ENCODE measurements at places on chromosomes 6 and 20.

DNA sequence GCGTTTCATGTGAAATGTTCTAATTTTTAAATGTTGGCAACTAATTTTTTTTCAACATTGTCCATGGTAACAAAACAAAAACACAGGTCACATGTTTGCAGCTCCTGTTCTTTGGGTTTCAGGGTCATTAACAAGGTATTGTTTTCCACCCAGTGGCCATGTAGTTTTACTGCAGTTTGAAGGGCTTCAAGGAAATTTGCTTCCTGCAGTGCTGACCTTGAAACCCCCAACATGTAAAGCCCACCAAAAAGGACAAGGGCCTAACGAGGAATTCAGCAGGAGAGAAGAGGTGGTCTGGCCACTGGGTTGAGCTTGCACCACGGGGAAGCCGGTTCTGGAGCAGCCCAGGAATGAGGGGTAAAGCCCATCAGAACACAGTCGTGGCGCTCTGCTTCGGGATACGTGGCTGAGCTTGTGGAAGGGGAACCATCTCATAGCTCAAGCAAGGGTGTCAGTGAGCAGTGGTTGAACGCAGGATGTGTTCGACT lies 13.9 kb upstream of the KLHL31 start:
- ATAC-seq = no peak

DNA sequence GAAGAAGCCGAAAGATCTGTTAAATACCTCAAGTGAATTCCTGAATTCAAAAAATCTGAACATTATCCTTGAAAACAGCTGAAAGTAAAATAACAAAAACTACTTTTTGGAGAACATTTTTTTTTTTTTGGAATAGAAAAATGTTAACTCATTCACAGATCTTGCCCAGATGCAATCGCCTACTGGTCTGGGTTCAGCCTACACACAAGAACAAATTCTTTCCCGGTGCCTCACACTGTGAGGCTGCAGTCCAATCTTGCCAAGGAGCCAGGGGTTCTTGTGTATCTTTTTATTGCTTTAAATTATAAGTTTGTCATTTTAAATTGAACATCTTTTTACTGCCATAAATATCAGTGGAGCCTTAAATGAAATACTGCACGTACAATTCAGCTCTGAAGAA lies 41.2 kb upstream of the TMEM200A start:
- no peak for ATAC-seq

DNA sequence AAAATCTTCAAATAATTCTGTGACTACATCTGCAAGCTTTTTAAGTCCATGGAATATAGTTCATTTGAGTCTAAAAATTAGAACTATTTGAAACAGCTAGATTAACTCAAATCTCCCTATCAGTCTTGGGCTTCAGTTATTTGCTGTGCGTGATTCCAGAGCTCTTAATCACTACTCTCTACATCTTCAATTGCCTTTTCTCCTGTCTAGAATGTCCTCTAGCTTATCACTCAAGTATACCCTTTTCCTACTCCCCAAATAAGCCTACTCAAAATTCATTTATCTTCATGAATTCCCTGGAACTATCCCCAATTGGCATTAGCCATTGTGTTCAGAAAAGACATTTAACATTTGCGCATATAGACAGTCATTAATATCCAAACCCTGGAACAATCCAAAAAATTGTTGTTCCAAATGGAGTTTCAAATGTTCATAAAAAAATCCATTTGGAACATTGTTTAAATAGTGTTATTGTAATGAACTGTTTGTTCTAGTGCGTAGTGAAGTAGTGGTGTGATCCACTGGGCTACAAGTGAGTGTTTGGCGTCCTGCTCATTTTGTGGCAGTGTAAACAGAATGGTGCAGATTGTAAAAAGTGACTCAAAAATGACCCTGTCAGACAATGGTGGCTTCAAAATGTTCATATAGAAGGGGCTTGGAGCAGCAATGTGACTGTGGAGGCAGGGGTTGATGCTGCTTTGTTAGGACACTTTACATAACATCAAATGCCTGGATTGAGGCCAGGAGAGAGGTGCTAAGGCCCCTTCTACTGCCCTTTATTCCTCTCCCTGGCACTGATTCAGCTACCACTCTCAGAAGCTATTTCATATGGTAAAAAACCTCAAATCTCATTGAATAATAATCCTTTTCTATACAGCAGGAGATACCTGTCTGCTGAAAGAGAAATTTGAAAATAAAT lies 122.3 kb downstream of the KIF6 start:
- peak; percentile 13 for ATAC-seq

GRCh38 chr6:166026586-166027126 lies 141.0 kb downstream of the TBXT start:
- no peak for ATAC-seq

- ATAC-seq = no peak
Observed at GRCh38 chr6:106528521-106528920, 100.8 kb downstream of the RTN4IP1 start.

GRCh38 chr20:59810449-59811187 lies 122.8 kb downstream of the SYCP2 start:
- no peak for ATAC-seq

DNA sequence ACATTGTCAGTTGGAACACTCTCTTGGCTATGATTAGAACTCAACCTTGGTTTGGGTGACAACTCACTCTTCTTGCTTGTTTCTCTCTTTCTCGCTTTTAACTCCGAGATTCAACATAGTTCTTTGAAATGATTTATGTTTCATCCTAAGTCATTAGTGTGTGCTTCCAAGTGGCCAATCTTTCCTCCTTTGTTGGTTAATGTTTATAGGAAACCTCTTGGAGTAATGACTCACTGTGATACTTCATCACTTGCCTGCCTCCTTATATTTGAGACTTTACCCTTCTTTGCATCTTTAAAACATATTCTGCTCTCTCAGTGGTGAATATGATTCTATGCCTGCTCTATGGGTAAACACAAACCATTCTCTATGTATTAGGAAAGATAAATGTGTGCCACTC lies 279.7 kb upstream of the FLRT3 start:
- ATAC-seq = no peak
